ENCODE measurements at places on chromosomes 4 and X.

DNA sequence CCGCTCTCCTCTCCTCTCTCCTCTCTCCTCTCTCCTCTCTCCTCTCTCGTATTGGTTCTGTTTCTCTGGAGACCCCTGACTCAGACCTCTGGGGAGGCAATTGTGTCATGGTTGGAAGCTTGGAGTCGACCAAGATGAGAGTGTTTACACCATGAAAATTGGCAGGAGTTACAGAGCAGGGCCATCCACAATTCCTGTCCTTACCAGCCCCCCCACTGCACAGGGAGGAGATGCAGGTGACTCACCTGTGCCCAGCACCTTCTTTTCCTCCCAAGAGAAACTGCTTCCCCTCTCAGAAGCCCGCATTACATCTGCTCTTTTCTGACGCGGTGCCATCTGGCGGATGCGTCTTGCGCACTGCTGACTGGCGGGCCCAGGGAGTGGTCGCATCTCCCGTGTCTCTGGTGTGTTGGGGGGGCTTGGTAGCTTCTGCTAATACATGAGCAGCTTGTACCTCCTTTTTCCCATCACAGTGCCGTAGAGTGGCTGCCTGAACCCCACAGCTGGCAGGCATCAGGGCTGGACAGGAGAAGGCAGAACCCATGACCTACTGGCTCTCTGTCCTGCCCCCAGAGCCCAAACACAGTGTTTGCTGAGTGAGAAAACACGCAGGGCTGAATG lies 31.4 kb upstream of the GPR78 start:
- no peaks in the 10 kb centered on the region for H3K36me3 ChIP-seq
- H3K4me1 ChIP-seq, result no peaks in the 10 kb centered on the region
- H3K27me3 ChIP-seq, result peaks cover 3% of the 10 kb centered on the region
- H3K27ac ChIP-seq, result no peak overlapping the region
- H3K4me3 ChIP-seq, result no peak overlapping the region
- DNase-seq, result no peak

- H3K36me3 ChIP-seq, result no peaks in the 10 kb centered on the region
- H3K4me3 ChIP-seq, result no peak overlapping the region
- DNase-seq, result no peak
- H3K4me1 ChIP-seq, result no peaks in the 10 kb centered on the region
These were observed 173.0 kb upstream of the EMCN start for GRCh38 chr4:100690812-100691211.

GRCh38 chrX:102847362-102847761 lies 89.7 kb upstream of the RAB40AL start:
- DNase-seq, result no peak
- no peak overlapping the region for H3K27ac ChIP-seq
- H3K27me3 ChIP-seq, result no peaks in the 10 kb centered on the region

DNA sequence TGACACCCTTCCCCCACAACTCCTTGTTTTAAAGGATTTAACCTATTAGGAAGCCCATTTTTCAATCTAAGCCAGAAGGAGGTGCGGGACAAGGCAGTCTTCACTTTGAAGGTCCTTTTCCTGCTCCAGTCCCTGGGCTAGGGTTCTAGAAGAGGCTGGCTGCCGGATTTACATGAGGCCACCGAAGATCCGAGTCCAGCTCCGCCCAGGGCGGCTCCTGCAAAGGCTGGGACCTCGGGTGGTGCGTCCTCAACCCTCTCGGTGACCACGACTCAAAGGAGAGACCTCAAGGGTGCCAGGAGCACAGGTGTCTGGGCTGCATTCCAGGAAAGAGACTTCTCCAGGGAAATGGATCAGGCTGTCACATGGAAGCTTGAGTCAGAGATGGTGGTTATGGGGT lies 471.6 kb downstream of the PCDH19 start:
- H3K27ac ChIP-seq, result no peak overlapping the region
- no peaks in the 10 kb centered on the region for H3K36me3 ChIP-seq
- no peak overlapping the region for H3K4me3 ChIP-seq
- no peaks in the 10 kb centered on the region for H3K27me3 ChIP-seq
- DNase-seq, result no peak

GRCh38 chr4:173477016-173477415 lies 53.0 kb downstream of the HAND2 start:
- H3K27ac ChIP-seq, result no peak overlapping the region
- no peak for DNase-seq
- no peaks in the 10 kb centered on the region for H3K36me3 ChIP-seq
- no peaks in the 10 kb centered on the region for H3K27me3 ChIP-seq
- no peak overlapping the region for H3K4me3 ChIP-seq

- no peak overlapping the region for H3K4me3 ChIP-seq
- H3K27ac ChIP-seq, result no peak overlapping the region
- peaks cover 14% of the 10 kb centered on the region for H3K4me1 ChIP-seq
These were observed 6.9 kb downstream of the CXCL10 start for GRCh38 chr4:76016393-76016792.

GRCh38 chr4:22969287-22969896 lies 276.7 kb downstream of the GBA3 start:
- no peaks in the 10 kb centered on the region for H3K36me3 ChIP-seq
- peak overlapping the region; percentile 41 for H3K27ac ChIP-seq
- H3K4me3 ChIP-seq, result no peak overlapping the region
- DNase-seq, result peak; percentile 70
- H3K27me3 ChIP-seq, result no peaks in the 10 kb centered on the region

- H3K27ac ChIP-seq, result no peak overlapping the region
- H3K4me1 ChIP-seq, result no peaks in the 10 kb centered on the region
- no peak for DNase-seq
- H3K36me3 ChIP-seq, result no peaks in the 10 kb centered on the region
- no peak overlapping the region for H3K4me3 ChIP-seq
These were observed 10.2 kb upstream of the ZNF718 start for GRCh38 chr4:114149-114548.

DNA sequence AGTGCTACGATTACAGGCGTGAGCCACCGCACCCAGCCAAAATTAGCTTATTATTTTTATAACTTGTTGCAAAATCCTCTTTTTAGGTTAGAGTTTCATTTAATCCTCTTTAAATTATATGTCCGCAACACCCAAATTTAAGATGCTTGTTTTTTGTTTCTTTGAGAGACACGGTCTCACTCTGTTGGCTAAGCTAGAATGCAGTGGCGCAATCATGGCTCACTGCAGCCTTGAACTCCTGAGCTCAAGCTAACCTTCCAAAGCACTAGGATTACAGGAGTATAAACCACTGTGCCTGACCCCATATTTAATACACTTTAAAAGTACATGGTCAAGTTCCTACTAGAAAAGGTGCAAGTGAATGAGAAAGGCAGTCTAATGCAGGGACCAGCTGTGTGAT lies 2.2 kb downstream of the RBBP7 start:
- H3K27ac ChIP-seq, result no peak overlapping the region
- no peak overlapping the region for H3K4me3 ChIP-seq
- no peaks in the 10 kb centered on the region for H3K27me3 ChIP-seq
- peaks cover 10% of the 10 kb centered on the region for H3K4me1 ChIP-seq

- H3K36me3 ChIP-seq, result no peaks in the 10 kb centered on the region
- H3K4me3 ChIP-seq, result no peak overlapping the region
- no peaks in the 10 kb centered on the region for H3K27me3 ChIP-seq
- peaks cover 8% of the 10 kb centered on the region for H3K4me1 ChIP-seq
- DNase-seq, result peak; percentile 22
These were observed 115.2 kb upstream of the LNX1 start for GRCh38 chr4:53706422-53707032.

GRCh38 chr4:128517739-128518510 lies 230.3 kb upstream of the PGRMC2 start:
- no peak overlapping the region for H3K4me3 ChIP-seq
- no peaks in the 10 kb centered on the region for H3K36me3 ChIP-seq
- H3K27me3 ChIP-seq, result no peaks in the 10 kb centered on the region
- H3K4me1 ChIP-seq, result peaks cover 9% of the 10 kb centered on the region
- no peak overlapping the region for H3K27ac ChIP-seq

- no peak overlapping the region for H3K27ac ChIP-seq
- no peaks in the 10 kb centered on the region for H3K36me3 ChIP-seq
- H3K27me3 ChIP-seq, result no peaks in the 10 kb centered on the region
- peak; percentile 61 for DNase-seq
These were observed 100.5 kb downstream of the CLNK start for GRCh38 chr4:10584042-10584441.

DNA sequence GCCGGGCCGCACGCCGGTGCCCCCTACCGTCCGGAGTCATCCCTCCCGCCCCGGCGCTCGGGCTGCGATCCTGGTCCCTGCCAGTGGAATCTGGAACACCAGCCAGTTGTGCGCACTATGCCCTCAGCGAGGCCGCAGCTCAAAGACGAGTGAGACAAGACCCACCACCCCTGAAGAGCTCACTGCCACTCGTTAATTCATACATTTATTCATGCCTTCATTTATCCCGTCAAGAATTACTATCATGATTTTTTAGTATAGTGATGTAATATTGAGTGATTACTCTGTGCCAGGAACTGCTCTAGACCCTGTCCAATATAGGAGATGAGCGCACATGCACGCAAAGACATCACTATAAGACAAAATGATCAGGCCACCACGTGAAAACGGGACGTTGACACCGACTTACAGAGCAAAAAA lies 247 bp upstream of the PPA2 start:
- peaks cover 15% of the 10 kb centered on the region for H3K4me1 ChIP-seq
- peak; percentile 91 for DNase-seq
- no peaks in the 10 kb centered on the region for H3K27me3 ChIP-seq
- peak overlapping the region; percentile 99 for H3K4me3 ChIP-seq
- peaks cover 2% of the 10 kb centered on the region for H3K36me3 ChIP-seq

GRCh38 chrX:46547857-46548256 lies 2.6 kb upstream of the ZNF674 start:
- H3K36me3 ChIP-seq, result no peaks in the 10 kb centered on the region
- no peak for DNase-seq
- H3K4me1 ChIP-seq, result no peaks in the 10 kb centered on the region

DNA sequence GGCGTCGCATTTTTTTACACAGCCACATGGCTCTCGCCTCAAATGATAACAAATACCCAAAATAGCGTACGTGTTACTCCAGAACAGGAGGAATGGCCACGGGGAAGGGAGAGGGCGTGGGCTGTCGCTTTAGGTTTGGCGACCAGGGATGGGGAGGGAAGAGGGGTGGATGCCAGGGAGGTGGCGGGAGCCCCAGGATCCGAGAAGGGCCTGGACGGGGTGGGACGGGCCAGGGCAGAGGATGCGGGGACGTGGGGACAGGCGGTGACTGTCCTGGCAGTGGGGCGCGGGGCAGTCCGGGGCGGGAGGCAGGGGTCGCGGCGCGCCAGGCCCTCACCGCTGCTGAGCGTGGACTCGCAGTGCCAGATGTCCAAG lies 631 bp downstream of the TMEM47 start:
- no peaks in the 10 kb centered on the region for H3K4me1 ChIP-seq
- no peak overlapping the region for H3K27ac ChIP-seq
- H3K27me3 ChIP-seq, result peaks cover 28% of the 10 kb centered on the region
- peak overlapping the region; percentile 35 for H3K4me3 ChIP-seq
- H3K36me3 ChIP-seq, result no peaks in the 10 kb centered on the region

GRCh38 chrX:73239242-73239641 lies 24.6 kb upstream of the NAP1L2 start:
- no peaks in the 10 kb centered on the region for H3K27me3 ChIP-seq
- no peaks in the 10 kb centered on the region for H3K36me3 ChIP-seq
- DNase-seq, result no peak
- no peak overlapping the region for H3K27ac ChIP-seq

- peaks cover 27% of the 10 kb centered on the region for H3K36me3 ChIP-seq
- no peak overlapping the region for H3K4me3 ChIP-seq
- no peaks in the 10 kb centered on the region for H3K4me1 ChIP-seq
- no peaks in the 10 kb centered on the region for H3K27me3 ChIP-seq
- H3K27ac ChIP-seq, result no peak overlapping the region
These were observed 37.5 kb downstream of the MTMR1 start for GRCh38 chrX:150730719-150731118.
